Activated CD4-positive, CD25-positive, alpha-beta regulatory T cell treated with anti-CD3 and anti-CD28 coated beads, Interleukin-2, amount 50 U/mL, for 72 hours (primary cell): ENCODE measurements at places on chromosomes 13 and 19.

DNA sequence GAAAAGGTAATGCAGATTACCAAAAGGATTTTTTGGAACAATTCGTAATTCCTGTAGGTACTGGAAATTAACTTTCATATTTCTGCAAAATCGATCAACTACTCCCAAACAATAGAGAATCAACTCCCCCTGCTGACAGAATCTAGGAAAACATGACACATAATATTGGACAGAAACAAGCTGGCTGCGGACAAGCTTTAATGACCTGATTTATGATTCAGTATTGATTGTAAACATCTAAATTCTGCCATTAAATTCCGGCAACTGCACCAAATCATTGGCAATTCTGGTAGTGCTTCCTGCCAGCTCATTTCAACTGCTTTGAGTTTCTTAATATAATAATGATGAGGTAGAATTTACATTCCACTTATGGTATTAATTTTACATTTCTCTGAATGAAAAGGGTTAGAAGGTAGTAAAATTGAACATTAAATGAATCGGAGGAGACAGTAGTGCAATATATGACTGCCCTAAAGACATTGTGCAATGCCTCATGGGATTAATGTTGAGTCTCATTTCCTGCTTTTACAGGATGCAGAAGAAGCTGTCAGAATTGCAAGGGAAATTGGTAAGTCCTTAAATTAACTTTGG is 146.5 kb downstream of the PCCA start:
- DNase-seq, result no peak

DNA sequence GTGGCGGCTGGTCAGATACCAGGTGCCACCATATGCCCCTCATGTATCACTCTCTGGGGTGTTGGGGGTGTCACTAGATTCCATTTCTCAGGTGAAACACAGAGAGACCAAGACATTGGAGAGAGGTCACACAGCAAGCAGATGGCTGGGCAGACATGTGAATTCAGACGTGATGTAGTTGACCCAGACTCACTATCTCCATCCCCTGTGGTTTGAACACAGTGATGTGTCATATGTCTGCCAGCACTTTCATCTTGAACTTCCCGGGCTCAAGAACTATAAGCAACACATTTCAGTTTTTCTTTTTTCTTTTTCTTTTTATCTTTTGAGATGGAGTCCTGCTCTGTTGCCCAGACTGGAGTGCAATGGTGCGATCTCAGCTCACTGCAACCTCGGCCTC is 16.1 kb upstream of the UPF1 start:
- DNase-seq, result no peak

DNA sequence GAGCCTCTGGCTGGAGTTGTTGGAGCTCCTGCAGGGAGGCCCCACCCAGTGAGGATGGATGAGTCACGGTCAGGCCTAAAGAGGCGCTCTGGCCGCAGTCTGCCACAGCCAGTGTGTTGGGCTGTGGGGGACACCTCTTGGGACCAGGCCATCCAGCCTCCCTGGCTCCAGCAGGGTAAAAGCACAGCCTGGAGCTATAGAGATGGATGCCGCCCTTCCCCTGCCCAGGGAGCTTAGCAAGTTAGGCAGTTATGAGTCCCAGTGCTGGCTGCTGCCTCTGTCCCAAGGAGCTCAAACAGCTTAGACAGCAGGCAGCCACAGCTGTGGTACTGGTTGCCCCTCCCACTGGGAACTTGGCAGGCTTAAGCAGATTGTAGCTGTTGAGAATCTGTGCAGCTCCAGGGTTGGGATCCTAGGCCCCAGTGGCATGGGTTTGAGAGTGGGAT is 100.9 kb downstream of the NDFIP2 start:
- DNase-seq, result no peak

DNA sequence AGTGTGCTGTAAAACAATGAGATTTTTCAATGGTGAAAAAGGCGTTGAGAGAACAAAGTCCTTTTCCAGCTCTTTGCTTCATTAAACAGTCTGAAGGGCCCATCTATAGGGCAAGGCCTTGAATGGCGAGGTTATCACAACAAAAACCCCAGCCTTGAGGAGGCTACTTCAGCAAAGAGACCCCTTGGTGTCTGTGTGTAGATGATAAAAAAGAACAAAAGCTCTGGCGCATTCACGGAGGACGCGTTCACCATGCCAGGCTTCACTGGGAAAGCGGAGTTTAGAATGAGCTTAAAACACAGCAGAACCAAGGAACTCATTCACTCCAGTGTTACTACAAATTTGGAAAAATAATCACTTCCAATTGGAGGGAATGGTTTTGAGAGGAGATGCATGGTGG is 530.0 kb upstream of the ARGLU1 start:
- no peak for DNase-seq

- no peak for DNase-seq
These were observed 41.9 kb upstream of the POSTN start for GRCh38 chr13:37640499-37640898.

- no peak for DNase-seq
These were observed 12.9 kb downstream of the CYTH2 start for GRCh38 chr19:48481846-48482639.

DNA sequence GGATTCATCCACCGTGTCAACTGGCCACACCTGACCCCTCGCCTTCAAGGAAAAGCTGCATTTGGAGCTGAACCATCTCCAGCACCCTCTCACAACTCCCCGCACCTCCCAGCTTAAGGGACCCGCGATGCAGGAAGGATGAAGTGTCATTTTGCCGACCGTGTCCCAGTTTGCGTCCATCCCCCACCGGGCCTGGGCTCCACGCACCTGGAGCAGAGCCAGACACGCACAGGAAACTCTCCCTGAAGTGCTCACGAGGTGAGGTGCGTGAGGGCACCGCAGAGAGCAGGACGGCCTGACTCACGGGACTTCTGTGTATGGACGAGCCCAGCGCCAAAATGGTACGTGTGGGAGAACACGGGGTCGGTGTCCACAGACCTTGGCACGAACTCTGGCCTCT is 7.2 kb downstream of the SHC2 start:
- DNase-seq, result no peak

GRCh38 chr19:16377521-16377920 is 52.9 kb downstream of the KLF2 start:
- peak; percentile 27 for DNase-seq

DNA sequence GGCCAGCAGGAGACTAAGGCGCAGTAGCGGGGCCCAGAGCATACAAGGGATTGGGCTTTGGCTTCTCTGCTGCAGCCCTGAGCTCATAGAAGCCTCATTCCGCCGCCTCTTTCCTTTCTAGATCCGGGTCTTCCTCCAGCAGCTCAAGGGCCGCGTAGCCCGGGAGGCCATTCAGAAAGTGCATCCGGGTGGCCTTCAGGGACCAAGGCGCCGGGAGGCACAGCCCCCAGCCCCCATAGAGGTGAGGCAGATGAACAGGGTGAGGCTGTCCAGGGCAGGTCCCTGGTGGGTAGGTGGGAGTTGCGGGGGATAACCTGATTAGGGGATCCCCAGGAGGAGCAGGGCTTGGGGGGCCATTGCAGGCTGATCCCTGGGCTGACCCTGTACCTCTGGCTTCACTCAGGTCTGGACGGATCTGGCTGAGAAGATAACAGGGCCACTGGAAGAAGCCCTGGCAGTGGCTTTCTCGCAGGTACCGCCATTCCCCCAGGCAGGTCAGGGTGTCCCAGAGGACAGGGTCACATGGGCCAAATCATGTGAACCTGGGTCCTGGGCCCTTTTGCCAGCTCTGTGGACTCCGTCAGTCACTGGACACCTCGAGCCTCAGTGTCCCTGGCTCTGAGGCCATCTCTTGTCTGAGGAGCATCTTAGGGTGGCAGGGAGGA is 1.3 kb downstream of the SNAPC2 start:
- DNase-seq, result no peak

GRCh38 chr19:5103061-5103701 is 134.3 kb downstream of the KDM4B start:
- no peak for DNase-seq

DNA sequence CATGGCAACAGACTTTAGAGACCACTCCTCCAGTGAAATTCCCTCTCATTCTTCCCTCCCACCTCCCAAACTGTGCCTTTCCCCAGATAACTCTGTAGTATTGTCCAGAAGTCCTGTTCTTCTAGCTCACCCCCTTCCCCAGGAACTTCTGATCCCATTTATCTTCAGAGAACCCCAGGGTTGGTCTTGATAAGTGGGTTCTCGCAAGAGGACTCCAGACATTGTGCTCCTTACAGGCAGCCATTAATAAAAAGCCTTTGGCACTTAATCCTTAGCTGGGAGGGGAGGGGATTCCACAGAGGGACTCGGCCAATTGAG is 1.9 kb downstream of the LTBP4 start:
- no peak for DNase-seq

DNA sequence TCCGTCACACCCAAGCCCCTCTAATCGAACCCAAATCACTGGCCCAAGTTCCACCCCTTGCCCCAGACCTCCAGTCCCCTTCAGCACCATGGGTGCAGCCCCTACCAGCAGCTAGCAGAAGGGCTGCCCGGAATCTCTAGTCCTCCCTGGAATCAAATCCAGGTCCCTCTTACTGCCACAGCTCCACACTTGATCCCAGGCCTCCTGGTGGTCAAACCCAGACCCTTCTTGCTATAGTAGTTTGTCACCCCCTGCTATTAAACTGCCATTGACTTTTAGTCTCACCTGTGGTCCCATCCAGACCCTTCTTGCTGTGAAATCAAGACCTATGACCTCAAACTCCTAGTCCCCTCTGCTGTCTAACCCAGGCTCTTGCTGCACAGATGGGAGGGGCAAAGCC is 8.7 kb downstream of the HIPK4 start:
- DNase-seq, result no peak

DNA sequence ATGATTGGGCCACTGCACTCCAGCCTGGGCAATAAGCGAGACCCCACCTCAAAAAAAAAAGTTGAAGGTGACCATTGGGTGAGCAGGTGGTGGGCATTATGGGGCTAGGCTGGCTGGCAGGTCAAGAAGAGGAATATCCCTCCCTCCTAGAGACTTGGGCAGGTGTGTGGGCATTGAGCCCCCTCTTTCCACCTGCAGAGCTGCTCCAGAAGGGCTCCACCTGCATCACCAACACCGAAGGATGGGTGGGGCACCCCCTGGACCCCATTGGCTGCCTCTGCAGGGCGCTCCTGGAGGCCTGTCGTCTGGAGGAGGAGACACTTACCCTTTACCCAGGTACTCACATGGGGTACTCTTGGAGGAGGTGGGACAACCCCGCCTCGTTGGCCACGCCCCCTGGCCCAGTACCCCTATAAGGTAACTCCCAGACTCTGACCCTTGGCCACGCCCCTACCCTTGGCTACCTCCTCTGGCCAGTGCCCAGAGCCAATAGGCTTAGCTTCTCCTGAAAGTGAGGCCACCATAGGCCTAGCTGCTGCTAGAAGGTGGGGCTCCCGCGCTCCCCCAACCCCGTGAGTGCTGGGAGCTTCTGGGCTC is 21.9 kb downstream of the ZSWIM4 start:
- DNase-seq, result no peak

- peak; percentile 76 for DNase-seq
These were observed 20.3 kb upstream of the TRIM13 start for GRCh38 chr13:49976314-49977258.

- DNase-seq, result no peak
These were observed 168.6 kb upstream of the RFC3 start for GRCh38 chr13:33649212-33649878.

DNA sequence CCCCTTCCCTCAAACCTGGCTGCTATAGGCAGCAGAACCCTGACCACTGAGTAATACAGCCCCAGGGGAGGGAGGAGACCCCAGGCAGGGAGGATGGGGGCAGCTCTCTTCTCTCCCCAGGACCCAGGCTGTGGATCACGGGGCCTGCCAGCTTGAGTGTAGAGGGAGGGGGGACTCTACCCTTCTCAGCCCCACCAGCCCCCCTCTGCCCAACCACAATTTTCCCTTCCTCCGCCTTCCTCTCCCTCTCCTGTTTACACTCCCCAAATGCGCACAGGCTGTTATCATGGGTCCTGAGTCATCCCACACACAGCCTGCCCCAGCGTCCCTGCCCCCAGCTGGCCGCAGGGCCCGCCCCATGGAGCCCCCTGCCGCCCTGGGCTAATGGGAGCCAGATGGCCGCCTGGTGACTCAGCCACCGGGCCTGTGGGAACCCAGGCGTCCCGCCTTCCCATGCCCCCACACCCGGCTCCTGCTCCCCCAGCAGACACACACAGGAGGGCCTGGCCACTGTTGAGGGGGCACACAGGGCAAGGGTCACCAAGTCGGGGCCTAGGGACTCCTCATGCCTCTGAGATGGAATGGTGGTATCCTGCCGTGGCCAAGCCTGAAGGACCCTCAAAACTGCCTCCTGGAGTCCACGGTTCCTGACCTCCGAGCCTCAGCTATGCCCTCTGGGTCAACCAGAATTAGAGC is 13.6 kb downstream of the CCDC97 start:
- DNase-seq, result no peak

- DNase-seq, result peak; percentile 46
These were observed 954 bp upstream of the RASIP1 start for GRCh38 chr19:48741129-48741999.

DNA sequence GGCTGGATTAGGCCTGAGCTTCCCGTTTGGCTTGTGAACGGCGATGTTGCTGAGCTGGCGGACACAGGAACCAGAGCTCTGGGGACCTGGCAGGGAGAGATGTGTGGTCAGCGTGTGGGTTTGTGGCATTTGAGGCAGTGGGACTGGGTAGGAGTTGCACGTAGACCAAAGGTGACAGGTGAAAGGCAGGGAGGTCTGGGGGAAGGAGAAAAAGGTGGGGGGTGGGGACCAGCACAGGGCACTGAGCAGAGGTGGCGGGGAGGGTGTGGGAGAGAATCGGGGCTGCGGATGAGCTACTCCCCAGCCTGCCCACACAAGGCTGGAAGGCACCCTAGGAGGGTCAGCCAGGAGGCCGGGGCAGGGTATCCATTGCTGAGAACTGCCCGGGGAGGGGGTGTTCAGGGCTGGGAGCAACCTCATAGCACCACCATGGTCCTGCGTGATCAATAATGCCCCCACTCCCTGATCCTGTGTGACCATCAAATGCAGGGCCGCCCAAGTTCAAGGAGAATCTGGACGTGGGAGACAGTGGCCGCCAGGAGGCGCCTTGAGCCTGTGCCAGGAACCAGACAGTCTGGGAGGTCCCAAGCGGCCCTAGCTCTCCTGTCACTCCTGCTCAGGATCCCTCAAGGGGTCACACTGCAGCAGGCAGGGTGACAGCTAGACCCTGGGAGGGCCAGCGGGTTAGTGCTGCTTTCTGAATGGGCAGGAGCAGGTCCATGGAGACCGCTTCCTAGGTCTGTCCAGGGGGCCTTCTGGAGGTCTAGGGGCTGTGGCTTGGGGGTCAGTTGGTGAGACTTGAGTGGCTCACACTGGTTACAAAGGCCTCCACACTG is 12.8 kb upstream of the SELENOW start:
- no peak for DNase-seq

GRCh38 chr13:80101040-80101439 is 239.9 kb downstream of the SPRY2 start:
- DNase-seq, result no peak

DNA sequence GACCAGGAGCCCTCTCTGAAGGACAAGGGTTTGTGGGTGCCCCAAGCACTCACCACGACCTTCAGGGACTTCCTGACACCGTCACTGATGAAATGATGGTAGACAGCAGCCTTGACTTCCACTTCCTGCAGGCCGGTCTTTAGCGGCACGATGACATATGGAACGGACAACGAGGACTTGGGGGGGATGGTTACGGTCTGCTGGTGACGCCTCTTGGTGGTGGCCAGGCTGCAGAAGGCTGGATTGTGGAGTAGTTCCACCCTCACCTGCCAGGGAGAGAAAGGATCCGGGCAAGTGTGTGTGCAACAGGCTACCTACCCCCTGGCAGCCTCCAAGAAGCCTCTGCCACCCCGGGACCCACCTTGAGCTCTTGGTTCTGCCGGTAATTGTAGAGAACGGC is 23.2 kb downstream of the C3 start:
- DNase-seq, result no peak
